Gastroesophageal sphincter (tissue), 4 donors: ENCODE measurements at places on chromosomes 6 and 20.

DNA sequence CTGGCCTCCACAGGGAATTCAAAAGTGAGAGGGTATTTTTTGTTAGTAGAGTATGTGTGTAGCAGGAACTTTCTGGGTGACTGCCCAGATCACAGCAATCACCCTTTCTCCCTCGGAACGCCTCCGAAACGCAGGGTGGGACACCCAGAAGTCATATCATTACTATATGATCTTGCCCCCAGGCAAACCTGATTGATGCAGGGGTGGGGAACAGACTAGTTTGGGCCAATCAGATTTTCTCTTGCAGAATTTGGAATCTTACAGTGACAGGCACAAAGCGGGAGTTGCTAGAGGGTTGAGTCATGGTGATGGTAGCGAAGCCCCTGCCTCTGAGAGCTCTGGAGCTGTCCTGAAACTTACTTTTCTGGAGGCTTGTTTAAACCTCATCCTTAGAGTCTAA lies 16.5 kb upstream of the RPN2 start:
- H3K36me3 ChIP-seq = no peaks in the 10 kb centered on the region
- H3K27ac ChIP-seq = no peak overlapping the region
- no peak overlapping the region for H3K4me3 ChIP-seq
- no peaks in the 10 kb centered on the region for H3K27me3 ChIP-seq
- no peak for ATAC-seq
- H3K4me1 ChIP-seq = no peaks in the 10 kb centered on the region

- no peak for ATAC-seq
- H3K36me3 ChIP-seq = peaks cover 6% of the 10 kb centered on the region
- no peaks in the 10 kb centered on the region for H3K4me1 ChIP-seq
- no peaks in the 10 kb centered on the region for H3K27me3 ChIP-seq
Measured at GRCh38 chr6:148455674-148456558, 113.3 kb downstream of the SASH1 start.

DNA sequence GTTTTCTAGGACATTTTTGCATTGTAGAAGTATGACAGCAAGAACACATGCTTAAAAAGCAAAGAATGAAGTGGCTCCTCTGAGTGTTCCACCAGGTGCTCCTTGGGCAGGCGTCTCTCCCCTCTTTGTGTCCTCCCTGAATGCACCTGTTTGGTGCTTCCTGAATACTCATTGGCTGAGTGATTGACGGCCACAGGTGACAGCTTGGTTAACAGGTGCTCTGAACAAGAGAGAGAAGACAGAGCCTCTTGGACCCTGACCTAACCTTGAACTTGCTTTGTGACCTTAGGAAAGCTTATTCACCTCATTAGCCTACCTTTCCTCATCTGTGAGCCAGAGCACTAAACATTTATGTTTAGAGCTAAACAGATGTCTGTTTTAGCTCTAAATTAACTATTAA lies 93.7 kb downstream of the TULP4 start:
- H3K27ac ChIP-seq = no peak overlapping the region
- no peak overlapping the region for H3K4me3 ChIP-seq
- H3K4me1 ChIP-seq = peaks cover 12% of the 10 kb centered on the region
- no peaks in the 10 kb centered on the region for H3K27me3 ChIP-seq
- ATAC-seq = no peak

DNA sequence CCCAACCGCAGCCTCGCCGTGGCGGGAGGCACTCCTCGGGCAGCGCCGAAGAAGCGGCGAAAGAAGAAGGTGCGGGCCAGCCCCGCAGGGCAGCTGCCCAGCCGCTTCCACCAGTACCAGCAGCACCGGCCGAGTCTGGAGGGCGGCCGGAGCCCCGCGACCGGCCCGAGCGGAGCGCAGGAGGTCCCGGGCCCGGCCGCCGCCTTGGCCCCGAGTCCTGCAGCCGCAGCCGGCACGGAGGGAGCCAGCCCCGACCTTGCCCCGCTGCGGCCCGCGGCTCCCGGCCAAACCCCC lies 525 bp downstream of the PNRC1 start:
- peaks cover 24% of the 10 kb centered on the region for H3K36me3 ChIP-seq
- H3K4me1 ChIP-seq = peaks cover 24% of the 10 kb centered on the region
- H3K4me3 ChIP-seq = peak overlapping the region; percentile 96
- H3K27me3 ChIP-seq = no peaks in the 10 kb centered on the region
- ATAC-seq = no peak
- peak overlapping the region; percentile 99 for H3K27ac ChIP-seq

GRCh38 chr20:24697411-24697810 lies 228.0 kb downstream of the SYNDIG1 start:
- H3K27ac ChIP-seq = no peak overlapping the region
- H3K4me3 ChIP-seq = no peak overlapping the region
- no peaks in the 10 kb centered on the region for H3K36me3 ChIP-seq
- ATAC-seq = no peak
- H3K4me1 ChIP-seq = no peaks in the 10 kb centered on the region

DNA sequence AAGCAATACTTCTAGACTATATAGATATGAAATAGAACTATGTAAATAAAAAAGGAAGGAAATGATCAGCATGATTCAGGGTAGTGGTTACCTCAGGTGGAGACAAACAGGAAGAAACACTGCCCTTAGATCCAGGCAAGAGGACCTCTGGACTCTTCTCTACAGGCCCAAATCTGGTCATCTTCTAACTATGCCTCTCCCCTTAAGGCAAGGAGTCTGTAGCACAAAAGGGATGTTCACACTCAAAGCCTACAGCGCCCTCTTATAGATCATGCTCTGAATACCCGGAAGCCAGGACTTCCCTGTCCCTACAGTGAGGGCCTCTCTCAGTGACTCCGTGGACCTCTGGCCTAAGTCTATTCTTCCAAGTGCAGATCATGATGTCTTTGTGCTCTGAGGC lies 30.4 kb upstream of the HIVEP2 start:
- no peak overlapping the region for H3K4me3 ChIP-seq
- ATAC-seq = no peak
- no peak overlapping the region for H3K27ac ChIP-seq
- H3K36me3 ChIP-seq = no peaks in the 10 kb centered on the region

- no peaks in the 10 kb centered on the region for H3K36me3 ChIP-seq
- H3K27me3 ChIP-seq = no peaks in the 10 kb centered on the region
- no peak overlapping the region for H3K4me3 ChIP-seq
- no peak overlapping the region for H3K27ac ChIP-seq
- no peaks in the 10 kb centered on the region for H3K4me1 ChIP-seq
Measured at GRCh38 chr6:158660333-158660754, 10.5 kb downstream of the SYTL3 start.

GRCh38 chr6:17086469-17086868 lies 15.4 kb upstream of the STMND1 start:
- peak; percentile 60 for ATAC-seq
- H3K27me3 ChIP-seq = no peaks in the 10 kb centered on the region
- no peak overlapping the region for H3K4me3 ChIP-seq

- no peaks in the 10 kb centered on the region for H3K4me1 ChIP-seq
- no peaks in the 10 kb centered on the region for H3K27me3 ChIP-seq
- no peak overlapping the region for H3K27ac ChIP-seq
- H3K36me3 ChIP-seq = no peaks in the 10 kb centered on the region
- ATAC-seq = no peak
- H3K4me3 ChIP-seq = no peak overlapping the region
Measured at GRCh38 chr6:105445481-105445880, 42.6 kb upstream of the PREP start.

GRCh38 chr20:4006640-4007039 lies 8.7 kb downstream of the RNF24 start:
- H3K4me3 ChIP-seq = no peak overlapping the region
- H3K36me3 ChIP-seq = no peaks in the 10 kb centered on the region
- peak; percentile 65 for ATAC-seq
- no peaks in the 10 kb centered on the region for H3K27me3 ChIP-seq

- H3K27me3 ChIP-seq = peaks cover 5% of the 10 kb centered on the region
- no peak overlapping the region for H3K4me3 ChIP-seq
- H3K36me3 ChIP-seq = no peaks in the 10 kb centered on the region
- H3K4me1 ChIP-seq = no peaks in the 10 kb centered on the region
Measured at GRCh38 chr20:57308451-57309271, 20.9 kb upstream of the SPO11 start.

- H3K27ac ChIP-seq = no peak overlapping the region
- ATAC-seq = no peak
- peaks cover 12% of the 10 kb centered on the region for H3K27me3 ChIP-seq
- no peak overlapping the region for H3K4me3 ChIP-seq
Measured at GRCh38 chr6:151826517-151827142, 19.1 kb downstream of the ESR1 start.

DNA sequence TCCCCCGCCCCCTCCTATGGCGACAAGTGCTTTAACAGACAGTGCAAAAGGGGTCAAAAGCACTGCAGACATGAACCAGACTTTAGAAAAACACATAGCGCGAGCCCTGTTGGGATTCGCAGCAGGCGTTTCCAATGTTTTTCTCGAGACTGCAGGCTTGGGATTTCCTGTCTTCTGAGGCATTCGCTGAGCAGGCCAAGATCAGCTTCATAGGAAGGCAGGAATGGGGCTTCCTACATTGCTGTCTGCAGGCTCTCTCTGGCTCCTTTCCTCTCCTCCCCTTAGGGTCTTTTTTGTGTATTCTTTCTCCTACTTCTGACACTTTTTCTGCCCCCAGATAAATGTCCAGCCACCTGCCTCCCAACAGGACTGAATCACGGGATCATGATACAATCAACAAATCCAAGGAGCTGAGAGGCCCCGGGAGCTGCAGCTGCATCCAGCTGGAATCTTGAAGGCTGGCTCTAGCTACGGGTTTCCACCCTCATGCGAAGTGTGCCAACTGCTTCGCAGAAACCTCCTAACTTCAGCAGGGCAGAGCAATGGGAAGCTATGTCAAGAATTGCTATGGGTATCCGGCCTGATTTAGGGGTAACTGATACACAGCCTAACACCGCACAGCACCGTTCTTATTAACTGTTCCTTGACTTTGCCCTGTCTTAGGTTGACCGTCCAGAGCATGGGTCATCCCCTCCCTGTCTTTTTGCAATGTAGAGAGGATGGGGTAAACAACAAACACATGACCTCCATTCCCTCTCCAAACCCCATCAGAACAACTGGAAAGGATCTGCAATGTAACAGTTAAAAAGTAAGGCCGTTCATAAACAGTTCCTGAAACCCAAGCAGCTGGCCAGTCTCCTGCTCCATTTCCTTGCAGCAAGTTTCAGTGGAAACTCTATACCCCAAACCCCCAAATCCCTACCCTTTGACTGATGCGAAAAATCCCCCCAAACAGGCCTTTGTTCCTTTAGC lies 31.5 kb downstream of the SNX5 start:
- peaks cover 33% of the 10 kb centered on the region for H3K4me1 ChIP-seq
- ATAC-seq = peak; percentile 80
- H3K27ac ChIP-seq = peak overlapping the region; percentile 72
- H3K4me3 ChIP-seq = no peak overlapping the region
- no peaks in the 10 kb centered on the region for H3K36me3 ChIP-seq

GRCh38 chr6:24876499-24877465 lies 59.0 kb downstream of the RIPOR2 start:
- H3K27me3 ChIP-seq = no peaks in the 10 kb centered on the region
- H3K4me1 ChIP-seq = no peaks in the 10 kb centered on the region
- ATAC-seq = no peak
- H3K4me3 ChIP-seq = no peak overlapping the region
- H3K27ac ChIP-seq = no peak overlapping the region

DNA sequence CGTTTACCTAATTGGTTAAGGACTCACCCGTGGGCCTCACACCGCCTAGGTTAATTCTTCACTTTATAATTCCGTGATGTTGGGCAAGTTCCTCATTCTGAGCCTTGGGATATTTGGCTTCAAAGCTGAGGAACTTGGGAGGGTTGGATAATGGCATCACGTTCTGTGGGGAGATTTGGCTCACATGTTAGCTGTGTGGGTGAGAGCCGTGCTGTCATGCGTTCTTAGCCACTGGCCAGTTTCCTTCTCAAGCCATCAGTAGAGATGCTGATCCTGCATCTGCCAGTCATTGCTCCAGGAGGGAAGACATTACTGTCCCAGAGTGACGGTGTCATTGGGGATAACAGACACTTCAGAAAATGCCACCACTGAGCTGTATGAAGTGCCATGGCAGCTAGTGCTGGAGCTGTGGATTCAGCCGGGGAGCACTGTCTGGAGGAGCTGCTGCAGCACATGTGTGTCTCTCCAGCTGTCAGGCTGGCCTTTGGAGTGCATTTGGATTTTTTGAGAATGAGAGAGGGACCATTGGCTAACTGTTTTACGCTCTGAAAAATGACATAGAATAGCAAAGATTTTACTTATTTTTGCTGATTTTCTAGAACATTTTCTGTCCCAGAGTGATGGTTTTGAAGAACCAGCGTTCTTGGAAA lies 16.5 kb downstream of the IGF2R start:
- no peak overlapping the region for H3K4me3 ChIP-seq
- H3K36me3 ChIP-seq = no peaks in the 10 kb centered on the region
- H3K27me3 ChIP-seq = no peaks in the 10 kb centered on the region
- ATAC-seq = no peak
- H3K27ac ChIP-seq = no peak overlapping the region

- no peak for ATAC-seq
- peaks cover 28% of the 10 kb centered on the region for H3K27me3 ChIP-seq
Measured at GRCh38 chr20:58179083-58179431, 49.4 kb downstream of the ANKRD60 start.
